MCF 10A (cell line): ENCODE measurements at places on chromosomes 13 and 19.
A peak's percentile ranks its signal among the peaks of the same experiment; 100 is the strongest.

GRCh38 chr19:51695088-51695487 lies 2.0 kb downstream of the SPACA6 start:
- DNase-seq: no peak

GRCh38 chr13:95800436-95800835 lies 123.5 kb downstream of the DNAJC3 start:
- DNase-seq: no peak

GRCh38 chr13:64930636-64931035 lies 2299.5 kb downstream of the PCDH9 start:
- DNase-seq: no peak

- DNase-seq: no peak
Observed at GRCh38 chr13:39397896-39398265, 205.1 kb downstream of the LHFPL6 start.

DNA sequence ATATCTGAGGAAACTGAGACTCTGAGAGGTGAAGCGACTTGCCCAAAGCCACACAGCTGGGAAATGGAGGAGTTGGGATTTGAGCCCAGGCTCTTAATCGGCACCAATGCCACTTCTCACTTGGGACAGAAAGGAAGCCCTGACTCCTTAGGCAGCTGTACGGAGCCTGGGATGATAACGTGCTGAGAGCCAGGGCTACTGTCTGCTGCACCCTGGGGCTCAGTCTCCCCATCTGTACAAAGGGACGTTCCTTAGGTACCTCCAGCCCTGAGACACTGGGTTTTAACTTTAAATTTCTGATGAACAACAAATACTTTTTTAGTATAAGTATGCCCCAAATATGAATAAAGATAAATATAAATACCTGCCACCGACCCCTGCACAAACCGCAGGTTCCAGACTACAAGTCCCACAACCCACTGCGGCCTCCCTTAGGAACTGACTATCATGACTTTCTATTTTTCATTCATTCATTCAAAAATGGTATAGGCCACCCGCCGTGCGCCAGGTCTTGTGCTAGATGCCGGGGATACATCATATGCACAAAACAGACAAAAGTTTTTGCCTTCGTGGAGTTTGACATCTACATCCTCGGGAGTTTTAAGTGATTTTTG lies 776 bp upstream of the NCLN start:
- DNase-seq: no peak

GRCh38 chr19:10095622-10095947 lies 6.9 kb downstream of the ANGPTL6 start:
- DNase-seq: no peak

GRCh38 chr13:74027161-74027779 lies 106.9 kb downstream of the KLF12 start:
- DNase-seq: no peak

DNA sequence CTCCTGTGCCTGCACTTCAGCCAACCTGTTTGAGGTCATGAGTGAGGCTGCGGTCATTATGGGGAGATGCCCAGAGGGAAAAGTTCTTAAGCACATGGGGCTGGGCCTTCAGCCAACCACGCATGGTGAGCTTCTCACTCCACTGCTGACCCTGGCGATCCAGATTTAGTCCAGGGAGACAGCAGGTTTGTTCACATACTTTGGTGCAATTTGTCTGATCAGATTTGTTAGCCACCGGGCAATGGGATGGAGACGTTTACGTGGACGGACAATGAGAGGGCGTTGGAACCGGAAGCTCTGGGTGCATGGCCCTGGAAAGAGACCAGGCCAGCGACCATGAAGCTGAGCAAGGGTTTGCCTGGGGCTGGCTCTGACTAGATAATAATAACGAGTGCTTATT lies 56.2 kb downstream of the RGCC start:
- DNase-seq: no peak

GRCh38 chr19:15031675-15032074 lies 17.6 kb upstream of the CASP14 start:
- no peak for DNase-seq

DNA sequence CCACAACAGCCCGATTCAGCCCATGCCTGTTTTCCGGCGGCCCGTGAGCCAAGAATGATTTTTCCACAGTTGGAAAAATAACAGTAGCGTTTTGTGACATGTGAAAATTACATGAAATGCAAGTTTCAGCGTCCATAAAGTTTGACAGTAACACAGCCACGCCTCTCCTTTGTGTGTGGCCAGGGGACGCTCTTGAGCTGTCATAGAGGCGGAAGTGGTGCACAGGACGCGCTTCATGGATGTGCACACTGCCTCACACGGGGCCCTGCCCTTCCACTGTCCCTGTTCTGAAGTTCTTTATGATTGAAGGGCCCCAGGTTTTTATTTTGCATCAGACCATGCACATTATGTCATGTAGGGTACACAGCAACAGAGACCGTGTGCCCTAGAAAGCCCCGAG lies 12.4 kb upstream of the ELAVL1 start:
- no peak for DNase-seq

DNA sequence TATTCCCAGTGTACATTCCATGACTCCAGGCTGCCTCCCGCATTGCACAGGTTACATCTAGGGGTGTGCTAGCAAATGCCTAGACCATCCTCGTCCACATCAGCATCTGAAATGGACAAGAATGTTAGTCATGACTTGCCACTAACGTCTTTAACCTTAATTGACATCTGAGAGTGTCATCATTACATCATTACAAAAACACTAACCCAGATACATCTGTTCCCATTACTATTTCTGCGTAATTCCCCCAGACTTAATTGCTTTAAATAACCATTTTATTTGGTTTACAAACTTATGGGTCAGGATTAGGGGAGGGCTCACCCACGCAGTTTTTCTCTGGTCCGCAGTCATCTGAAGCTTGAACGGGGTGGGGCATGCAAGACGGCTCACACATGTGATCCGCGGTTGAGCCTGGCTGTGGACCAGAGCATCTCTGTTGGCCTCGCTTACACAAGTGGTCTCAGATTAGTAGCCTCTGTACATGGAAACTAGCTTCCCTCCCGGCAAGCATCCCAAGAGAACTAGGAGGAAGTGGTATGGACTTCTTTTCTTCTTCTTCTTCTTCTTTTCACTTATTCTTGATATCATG lies 15.9 kb downstream of the KL start:
- no peak for DNase-seq

GRCh38 chr19:43625918-43626579 lies 6.6 kb upstream of the ZNF428 start:
- DNase-seq: peak; percentile 32

DNA sequence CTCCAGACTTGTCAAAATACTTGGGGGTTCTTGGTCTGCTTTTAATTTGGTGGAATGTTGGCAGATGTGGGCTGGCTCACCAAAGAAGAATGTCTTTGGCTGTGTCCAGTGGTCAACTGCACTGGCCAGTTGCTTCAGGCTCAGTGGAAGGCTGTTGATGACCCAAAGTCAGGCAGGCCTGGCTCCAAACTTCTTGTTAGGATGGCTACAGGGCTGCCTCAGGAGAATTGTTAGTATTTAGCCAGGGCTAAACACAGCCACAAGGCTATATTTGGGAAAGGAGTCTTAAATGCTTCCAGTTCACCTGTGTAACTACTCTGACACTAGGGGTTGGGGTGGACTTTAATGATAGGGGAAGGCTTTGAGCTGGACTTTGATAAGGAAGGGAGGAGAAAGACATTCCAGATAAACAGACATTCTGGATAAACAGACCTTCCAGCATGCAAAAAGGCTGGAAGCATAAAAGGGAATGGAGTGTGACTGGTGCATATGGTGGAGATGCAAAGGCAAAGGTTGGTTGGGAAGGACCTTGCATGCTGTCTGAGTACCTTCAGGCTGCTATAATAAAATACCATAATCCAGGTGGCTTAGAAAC lies 116.8 kb downstream of the FOXO1 start:
- no peak for DNase-seq

DNA sequence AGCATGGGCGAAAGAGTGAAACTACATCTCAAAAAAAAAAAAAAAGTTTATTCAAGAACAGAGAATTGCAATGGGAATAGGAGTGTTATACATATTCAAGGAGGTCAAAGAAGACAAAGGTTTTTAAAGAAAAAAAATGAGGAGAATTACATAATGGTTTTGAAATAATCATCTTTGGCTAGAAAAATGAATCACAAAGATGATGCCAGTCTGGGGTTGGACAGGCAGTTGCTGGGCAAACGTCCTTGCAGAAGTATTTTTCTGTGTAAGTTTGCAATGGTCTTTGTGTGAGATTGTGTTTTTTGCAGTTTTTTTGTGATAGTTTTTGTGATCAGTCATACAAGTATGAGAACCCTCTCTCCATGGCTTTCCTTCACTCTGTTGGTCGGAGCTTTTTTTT lies 23.7 kb downstream of the LYPD3 start:
- no peak for DNase-seq

GRCh38 chr19:39672473-39672872 lies 16.8 kb downstream of the LGALS16 start:
- no peak for DNase-seq

DNA sequence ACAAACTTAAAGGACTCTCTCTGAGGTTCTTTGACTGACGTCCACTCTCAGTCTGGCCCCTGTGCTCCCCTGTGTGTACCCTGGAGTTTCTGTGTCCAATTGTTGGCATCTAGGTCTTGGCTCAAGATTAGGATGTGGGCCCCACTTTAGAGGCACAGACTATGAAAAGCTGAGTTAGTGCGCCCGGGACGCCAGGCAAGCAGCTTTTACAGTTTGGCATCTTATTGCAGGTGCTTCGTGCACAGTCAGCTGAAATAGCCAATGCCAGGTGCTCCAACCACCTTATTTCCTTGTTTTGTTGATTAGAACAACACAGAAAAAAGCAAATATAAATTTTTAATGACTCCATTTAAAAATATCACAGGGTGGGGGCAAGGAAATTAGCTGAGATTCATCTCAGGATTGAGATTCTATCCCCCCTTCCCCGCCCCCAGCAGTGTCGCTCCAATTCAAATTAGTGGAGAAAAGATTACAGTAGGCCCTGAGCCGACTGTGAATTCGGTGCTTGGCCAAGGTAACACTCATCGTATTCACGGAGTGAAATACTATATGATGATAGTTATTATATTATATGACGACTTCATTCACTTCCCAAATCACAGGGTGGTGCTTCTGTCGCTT lies 4.3 kb downstream of the SOX1 start:
- no peak for DNase-seq

DNA sequence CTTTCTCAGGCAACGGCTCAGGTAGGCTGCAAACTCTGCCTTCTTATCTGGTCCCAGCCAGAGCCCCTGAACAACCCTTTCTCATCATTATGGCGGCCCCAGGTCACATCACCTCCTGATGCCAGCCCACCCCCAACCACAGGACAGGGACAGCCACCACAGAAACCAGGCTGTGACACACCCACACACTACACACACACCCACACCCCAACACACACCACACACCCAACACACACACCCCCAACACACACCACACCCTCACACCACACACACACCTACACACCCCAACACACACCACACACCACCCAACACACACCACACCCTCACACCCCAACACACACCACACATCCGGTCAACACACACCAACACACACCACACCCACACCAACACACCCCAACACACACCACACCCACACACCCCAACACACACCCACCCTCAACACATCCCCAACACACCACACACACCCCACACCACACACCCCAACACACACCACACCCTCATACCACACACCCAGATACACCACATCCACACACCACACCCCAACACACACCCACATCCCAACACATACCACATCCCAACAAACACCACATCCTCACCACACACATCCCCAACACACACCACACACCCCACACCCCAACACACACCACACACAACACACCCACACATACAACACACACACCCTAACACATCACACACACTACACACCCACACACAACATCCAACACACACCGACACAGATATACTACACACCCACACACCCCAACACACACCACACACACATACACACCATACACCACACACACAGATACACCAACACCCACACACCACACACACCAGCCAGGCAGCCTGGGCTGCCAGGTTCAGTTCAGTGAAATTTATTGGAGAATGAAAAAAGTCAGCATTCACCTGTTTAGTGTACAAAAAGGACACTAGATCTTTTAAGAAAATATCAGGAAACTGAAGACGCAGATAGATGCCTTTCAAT lies 4.2 kb upstream of the ISYNA1 start:
- DNase-seq: no peak

DNA sequence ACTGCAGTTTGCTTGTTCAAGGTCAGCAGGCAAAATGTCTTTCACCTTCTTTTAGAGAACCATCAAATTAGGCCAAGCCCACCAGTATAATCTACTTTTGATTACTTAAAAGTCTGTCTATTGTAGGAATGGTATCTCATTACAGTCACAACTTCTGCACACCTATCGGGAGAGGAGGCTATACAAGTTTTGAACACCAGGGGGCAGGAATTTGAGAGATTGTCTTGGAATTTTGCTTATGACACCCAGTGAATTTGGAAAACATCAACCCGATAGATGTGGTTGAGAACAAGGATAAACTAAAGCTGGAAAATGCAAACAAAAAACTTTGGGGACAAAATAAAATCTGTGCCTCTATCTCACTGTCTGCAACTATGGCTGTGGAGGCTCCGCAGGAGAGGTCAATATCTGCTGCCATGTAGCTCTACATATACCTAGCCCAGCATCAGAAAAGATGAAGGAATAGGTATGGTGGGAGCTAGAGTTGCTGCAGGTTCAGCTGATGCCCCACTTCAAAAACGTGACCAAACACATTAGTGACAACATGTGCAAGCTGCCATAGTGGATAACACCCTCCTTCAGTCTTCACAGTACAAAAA lies 1299.2 kb upstream of the SPRY2 start:
- peak; percentile 58 for DNase-seq

DNA sequence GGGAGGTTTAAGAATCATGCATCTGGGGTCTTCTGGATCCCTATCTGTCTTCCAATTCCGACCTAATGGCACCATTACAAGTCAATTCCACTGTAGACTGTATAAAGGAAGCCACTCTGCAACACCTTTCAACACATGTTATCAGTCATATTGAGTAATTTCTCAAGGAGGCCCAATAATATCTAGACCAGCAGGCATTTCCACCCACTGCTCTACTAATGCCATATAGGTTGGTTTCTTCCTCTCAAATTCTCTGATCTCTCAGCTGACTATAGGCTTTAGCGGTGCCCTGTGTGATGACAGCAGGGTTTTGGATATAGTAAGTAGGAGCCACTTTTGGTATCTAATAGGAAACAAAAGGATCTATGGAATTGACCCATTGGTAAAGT lies 12.4 kb upstream of the ITM2B start:
- no peak for DNase-seq

DNA sequence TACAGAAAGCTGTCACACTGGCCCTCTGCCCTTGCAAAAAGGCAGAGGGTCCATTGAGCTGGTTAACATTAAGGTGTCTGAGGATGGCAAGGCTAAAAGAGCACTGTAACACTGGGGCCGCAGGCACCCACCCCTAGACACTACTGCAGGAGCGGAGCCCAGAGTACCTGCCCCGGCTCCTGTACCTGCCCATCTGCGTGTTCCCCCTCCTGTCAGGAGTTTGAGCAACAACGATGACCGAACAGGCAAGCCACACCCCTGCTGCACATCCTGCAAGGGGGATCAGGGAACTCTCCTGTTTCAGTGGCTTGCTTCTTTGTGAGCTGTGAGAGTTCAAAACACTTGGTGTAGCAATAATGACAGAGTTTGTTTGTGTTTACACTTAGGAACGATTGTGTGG lies 117.4 kb upstream of the STARD13 start:
- DNase-seq: no peak

GRCh38 chr19:33186431-33187182 lies 7.5 kb upstream of the LRP3 start:
- no peak for DNase-seq
